ENCODE measurements at places on chromosomes 3 and 15.

DNA sequence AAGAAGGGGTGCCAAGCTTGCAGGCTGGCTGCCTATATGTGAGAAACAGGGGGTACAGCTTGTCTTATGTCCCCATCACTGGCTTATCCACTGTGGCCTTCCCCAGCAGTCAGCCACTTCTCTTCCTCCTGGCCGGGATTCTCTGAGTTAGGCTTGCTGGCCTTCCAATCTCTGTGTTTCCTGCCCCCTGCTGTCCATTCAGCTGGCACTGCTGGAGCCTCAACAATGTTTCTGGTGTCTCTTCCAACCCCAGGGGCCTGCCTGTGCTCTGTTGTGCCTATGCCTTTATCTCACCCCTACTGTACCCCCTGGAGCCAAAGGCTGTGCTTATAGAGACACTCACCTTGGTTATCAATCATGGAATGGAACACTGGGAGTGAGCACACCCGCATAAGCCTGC is 36.5 kb downstream of the ANAPC13 start:
- DNase-seq = no peak

DNA sequence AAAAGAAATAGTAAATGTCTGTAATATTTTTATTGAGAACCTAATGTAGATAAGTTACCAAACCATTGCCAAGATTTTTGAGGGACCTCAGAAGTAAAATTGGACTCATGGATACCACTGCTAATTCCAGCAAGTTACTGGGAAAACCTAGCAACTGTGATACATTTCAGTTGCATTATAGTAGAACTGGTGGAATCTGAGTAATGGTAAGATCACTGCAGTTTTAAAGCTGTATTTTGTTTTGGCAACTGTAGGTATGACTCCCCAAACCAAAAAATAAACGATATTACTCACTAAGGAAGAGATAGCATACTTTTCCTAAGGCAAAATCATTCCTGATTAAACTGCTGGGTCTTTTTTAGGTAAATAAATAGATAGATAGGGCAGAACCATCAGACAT is 54.0 kb downstream of the ARMC8 start:
- DNase-seq = no peak

- DNase-seq = no peak
Observed at GRCh38 chr3:157769378-157769777, 266.2 kb upstream of the VEPH1 start.

DNA sequence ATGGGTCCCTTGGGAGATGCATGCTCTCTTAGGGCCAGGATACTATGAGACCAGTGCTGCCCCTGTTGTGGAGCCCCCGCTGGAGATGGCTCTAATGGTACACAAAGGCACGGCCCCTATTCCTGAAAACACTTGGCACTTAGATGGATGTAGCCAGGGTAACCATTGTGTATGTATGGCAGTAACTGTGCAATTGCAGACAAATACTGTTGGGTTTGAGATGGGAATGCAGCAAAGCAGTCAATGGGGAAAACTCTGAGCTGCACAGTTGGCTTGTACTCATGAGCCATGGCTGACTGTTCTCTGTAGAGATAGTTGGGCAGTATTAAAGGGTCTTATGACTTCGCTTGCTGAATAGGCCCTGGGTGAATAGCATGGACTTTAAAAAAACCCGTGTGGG is 67.9 kb upstream of the NPAP1 start:
- DNase-seq = peak; percentile 56

DNA sequence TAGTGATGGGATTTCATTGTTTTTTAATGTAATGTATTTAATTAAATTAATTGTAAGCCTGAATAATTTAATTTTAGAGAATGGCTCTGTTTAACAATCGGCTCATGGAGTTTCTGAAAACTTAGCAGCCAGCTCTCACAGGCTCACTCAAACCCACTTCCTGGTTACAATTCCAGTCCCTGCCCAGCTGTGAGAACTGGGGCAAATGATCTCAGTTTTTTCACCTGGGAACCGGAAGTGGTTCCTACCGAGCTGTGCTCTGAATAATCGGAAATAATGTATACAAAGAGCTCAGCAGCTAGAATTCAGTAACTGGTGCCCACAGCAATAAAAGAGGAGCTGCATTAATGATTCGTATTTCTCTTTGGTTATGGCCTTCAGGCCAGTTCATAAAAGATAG is 244.3 kb upstream of the MCTP2 start:
- DNase-seq = no peak

DNA sequence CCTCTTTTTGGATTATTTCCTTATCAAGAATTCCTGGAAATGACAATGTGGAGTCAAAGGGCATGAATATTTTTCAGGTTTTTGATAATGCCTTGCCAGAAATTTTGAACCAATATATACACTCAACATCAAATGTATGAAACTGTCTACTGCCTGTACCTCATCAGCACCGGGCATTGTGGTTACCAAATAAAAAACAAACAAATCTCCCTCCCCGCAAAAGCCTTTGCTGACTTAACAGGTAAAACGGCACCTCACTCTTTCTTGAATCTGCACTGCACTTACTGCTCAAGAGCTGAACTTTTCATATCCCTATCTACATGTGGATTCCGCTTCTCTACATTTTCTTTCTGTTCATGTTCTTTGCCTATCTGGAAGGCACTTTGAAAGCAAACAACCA is 134.5 kb upstream of the PRICKLE2 start:
- no peak for DNase-seq

- DNase-seq = no peak
Observed at GRCh38 chr15:85955501-85956391, 123.9 kb upstream of the AGBL1 start.

- no peak for DNase-seq
Observed at GRCh38 chr3:14138109-14138877, 13.4 kb downstream of the TMEM43 start.

- DNase-seq = peak; percentile 64
Observed at GRCh38 chr15:38793206-38793810, 228.7 kb upstream of the RASGRP1 start.

DNA sequence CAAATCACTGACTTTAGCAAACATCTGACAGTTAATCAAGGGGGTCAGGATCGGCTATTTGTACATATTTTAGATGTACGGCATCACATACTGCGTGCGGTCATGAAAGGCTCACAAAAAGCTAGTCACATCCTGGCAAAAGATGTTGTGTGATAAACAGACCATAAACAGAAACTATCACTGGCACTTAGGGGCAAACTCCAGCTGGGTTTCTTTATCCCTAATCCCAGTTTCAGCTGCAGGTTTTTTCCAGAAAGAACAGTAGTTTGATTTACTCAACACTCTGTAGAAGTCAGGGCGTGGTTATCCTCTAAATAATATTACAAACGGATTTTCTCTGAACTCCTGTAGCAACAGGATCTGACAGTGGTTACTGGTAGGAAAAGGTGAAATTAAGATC is 112.4 kb upstream of the BHLHE40 start:
- DNase-seq = no peak

DNA sequence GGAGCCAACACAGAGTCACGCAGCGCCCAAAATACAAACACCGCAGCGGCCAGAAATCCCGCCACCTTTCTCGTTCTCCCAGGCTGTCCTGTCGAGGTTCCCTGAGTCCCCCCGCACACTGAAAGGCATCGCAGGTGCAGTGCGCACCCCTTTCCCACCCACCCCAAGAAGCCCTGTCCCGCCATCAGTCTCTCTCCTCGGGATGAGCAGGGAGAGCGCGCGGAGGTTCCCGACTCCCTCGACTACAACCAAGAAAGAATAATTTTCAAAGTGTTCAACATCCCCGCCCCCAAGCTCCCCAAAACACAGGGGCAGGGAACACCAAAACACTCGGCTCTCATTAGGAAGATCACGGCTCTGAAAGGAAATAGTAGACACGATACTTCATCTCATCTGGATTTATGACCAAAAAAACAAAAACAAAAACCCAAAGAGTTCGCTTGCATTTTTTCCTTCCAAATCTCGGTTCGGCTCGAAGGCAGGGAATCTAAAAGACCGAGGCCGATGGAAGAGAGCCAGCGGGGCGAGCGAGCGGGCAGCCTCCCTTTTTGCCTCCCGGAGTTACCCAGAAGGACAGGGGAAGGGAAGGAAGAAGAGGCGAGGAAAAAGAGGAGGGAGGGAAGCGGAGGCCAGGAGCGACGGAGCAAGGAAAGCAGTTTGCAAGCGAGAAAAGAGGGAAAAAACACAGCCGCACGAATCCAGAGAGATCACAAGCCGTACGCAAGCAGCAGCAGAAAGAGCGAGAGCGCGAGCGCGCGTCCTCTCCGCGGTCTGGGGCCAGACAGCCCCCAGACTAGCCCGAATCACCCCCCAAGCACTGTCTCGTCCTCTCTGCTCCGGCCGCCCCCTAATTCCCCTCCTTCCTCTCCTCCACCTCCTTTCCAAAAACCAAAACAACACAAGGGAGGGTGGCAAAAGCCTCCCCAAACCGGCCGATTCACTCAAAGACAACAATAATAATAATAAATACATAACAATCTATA is 808 bp downstream of the BCL6 start:
- peak; percentile 68 for DNase-seq

DNA sequence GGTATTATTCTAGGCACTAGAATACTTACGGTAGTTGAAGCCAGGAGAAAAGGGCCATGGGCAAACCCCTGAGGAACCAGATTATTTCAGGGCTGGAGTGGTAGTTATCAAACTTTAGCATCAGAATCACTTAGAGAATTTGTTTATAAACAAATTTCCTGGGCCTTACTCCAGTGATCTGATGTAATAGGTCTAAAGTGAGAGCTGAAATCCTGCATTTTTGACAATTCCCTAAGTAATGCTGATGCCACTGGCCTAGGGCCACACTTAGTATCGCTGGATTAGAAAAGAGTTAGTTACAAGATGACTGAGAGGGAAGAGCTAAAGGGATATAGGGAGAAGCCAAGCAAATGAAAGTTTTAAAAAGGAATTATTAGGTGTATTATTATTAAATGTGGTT is 412.5 kb upstream of the THRB start:
- DNase-seq = no peak

- DNase-seq = peak; percentile 98
Observed at GRCh38 chr15:27479296-27480140, 508.5 kb downstream of the GABRG3 start.

DNA sequence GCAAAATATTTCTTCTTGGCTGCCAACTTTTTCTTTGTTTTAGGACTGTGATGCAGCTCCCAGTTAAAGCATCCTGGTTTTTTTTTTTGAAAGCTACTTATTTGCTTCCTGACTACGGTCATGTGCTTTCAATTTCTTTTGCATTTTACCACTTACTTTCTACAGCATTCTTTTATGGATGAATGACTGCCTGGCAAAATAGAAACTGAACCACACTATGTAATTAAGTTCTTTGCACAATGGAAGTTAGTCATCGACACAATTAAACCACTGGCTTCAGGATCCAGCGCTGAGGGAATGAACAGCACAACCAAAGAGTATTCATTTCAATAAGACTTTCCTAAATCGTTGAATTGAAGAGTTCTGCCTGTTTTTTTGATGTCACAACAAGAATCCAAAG is 82.2 kb upstream of the EPHA3 start:
- DNase-seq = peak; percentile 18

GRCh38 chr3:120475722-120476377 is 25.1 kb upstream of the FSTL1 start:
- DNase-seq = peak; percentile 38

DNA sequence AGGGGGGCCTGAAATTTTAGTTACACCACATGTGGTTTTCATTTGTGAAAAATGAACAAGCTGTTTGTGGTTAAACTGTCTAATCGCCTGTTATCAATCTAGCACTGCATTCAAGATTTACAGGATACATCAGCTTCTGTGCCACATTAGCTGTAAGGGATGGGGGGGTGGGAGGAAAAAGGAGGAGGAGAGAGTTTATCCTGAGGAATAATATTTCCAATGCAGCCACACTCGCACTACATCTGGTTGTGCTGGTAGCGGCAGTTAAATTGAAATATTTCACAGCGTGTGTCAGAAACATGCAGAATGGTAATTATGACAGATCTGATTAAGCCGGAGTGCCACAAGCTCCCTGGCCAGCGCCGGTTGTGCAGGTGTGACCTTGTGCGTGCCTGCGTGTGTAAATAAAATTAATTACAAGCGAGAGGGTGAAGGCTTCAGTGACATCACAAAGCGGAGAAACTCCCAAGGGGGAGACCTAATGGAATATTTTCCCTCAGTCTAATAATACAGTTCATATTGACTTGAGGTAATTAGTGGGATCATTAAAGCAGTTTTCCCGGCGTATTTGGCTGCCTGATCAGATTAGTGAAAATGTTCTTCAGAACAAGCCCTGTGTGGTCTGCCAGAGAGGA is 55.5 kb downstream of the SATB1 start:
- peak; percentile 93 for DNase-seq

DNA sequence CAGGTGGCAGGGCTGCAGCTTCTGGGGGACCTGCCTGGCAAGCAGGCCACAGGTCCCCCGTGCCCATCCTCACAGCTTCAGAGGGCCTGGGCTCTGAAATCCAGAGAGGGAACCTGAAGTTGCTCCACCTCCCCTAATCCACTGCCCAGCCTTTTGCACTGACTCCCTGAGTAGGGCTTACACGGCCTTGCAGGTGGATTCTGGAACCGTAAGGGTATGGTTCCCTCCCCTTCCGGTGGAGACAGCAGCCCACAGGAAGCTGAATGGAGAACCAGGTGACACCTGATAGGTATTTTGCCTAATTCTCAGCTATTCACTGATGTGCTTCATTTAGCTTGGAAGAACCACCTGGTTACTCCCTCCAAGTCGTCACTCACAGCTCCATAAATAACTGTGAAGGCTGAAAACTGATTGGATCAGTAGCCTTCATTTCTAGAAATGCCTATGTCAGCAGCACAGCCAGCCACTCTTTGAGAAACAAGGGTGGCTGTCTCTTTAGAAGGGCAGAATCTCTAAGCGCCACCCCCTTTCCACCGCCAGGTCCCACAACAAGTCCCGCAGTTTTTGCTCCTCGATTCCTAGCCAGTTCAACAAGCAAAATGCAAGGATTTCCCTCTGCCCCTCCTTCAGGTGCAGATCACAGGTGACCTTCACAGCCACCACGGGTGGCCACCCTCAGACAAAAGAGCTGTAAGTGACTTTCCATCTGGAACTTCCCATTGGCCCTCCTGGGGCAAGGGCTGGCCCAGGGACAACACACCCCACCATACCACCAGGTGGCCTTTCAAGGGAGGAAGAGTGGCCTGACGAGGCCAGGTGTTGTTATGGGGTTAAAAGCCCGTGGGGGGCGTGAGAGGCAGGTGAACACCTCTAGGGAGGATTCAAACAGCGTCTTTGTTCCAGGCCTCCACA is 112.9 kb downstream of the SEC22A start:
- DNase-seq = no peak

GRCh38 chr15:49286649-49287404 is 116.8 kb downstream of the GALK2 start:
- DNase-seq = no peak

DNA sequence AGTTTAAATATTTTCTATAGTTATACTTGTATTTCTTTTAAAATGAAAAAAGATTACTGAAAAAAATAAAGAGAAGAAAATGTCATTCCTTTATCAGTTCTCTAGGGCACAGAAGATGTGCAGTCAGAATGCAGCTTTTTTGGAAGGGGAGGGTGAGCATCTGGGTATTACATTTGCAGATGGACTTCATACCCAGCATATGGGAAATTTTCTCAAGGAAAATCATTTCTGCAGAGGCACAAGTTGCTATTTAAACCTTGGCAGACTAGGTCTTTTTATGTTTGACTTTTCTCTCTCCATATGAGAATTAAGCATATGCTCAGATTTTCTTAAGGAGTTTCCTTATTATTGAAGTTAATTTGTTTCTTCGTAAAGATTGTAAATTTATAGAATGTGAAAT is 39.5 kb upstream of the ZNF385D start:
- DNase-seq = no peak

Measured in brain (organoid and tissue), 16 donors.